ENCODE measurements at places on chromosomes 3 and 15. TPM values are rescaled to one million over a fixed set of nuclear protein-coding genes. Genes with fewer than 3 reads are reported as not detected.

The GOLGA6L4 gene
- 2.6 TPM for total RNA-seq

The METTL6 gene
- total RNA-seq = 29.6 TPM

The TAGLN3 gene
- 0.31 TPM for total RNA-seq

DNA sequence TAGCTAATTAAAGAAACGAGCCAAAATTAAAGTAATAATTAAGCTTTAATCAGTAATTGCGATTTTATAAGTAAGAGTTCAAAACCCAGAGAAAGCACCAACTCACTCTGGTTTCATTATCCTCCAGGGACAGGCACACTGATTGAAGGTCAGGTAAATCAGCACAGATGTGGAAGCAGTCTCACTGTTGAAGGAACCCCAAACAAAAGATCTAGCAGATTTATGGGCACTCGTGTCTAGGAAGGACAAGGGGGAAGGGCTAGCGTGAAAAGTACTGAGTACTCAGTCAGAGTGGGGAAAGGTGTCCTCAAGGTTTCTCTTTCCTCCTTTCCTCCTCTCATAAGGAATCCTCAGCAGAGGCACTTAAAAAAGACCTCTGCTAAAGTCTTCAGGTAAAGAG, 320.1 kb downstream of the PYDC2 start:
- no peak overlapping the region for H3K4me3 ChIP-seq
- no peaks in the 10 kb centered on the region for H3K36me3 ChIP-seq
- H3K4me1 ChIP-seq = no peaks in the 10 kb centered on the region
- no peaks in the 10 kb centered on the region for H3K27me3 ChIP-seq
- no peak overlapping the region for H3K27ac ChIP-seq

- H3K27ac ChIP-seq = no peak overlapping the region
- peaks cover 6% of the 10 kb centered on the region for H3K27me3 ChIP-seq
- no peaks in the 10 kb centered on the region for H3K36me3 ChIP-seq
- H3K4me3 ChIP-seq = no peak overlapping the region
- DNase-seq = peak; percentile 74
- H3K4me1 ChIP-seq = peaks cover 7% of the 10 kb centered on the region
Observed at GRCh38 chr15:70559265-70560239, 203.8 kb downstream of the UACA start.

Data from activated T-cell treated with anti-CD3 and anti-CD28 coated beads, Interleukin-2, amount 50 U/mL, for 72 hours (primary cell).